ENCODE measurements at places on chromosomes 3 and 15.

DNA sequence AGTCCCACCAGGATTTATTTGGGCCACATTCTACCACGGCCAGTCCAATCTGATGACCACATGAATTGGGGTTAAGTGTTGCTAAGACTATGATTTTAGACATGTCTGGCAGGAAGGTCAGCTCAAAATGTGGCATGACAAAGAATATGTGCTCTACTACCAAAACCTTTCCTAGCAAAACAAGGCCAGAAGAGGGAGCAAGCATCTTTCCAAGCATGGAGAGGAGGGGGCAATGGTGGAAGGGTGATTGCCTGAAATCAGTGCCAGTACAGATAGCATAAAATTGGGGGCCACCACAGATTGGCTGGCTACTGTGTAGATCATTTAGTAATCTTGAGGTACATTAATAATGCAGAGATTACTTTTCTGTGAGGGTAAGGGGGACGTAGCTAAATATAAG lies 43.2 kb downstream of the TMEM39A start:
- no peak for DNase-seq

DNA sequence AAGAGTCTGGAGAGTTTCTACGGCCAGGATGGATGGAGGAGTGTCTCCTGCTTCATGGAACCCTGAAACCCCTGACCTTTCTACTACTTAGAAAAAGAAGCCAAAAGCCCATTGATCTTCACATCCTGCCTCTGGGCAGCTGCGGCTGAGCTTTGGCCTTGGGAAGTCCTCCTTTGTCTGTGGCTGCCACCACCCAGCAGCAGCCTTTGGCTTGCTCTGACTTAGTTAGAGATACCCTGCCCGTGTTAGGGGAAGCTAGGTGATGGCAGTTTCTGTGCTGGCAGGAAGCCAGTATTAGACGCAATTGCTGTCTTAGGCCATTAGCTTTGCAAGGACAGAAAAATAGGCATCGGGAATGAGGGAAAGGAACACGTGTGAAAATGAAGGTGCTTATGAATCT lies 18.8 kb downstream of the APH1B start:
- DNase-seq = no peak

DNA sequence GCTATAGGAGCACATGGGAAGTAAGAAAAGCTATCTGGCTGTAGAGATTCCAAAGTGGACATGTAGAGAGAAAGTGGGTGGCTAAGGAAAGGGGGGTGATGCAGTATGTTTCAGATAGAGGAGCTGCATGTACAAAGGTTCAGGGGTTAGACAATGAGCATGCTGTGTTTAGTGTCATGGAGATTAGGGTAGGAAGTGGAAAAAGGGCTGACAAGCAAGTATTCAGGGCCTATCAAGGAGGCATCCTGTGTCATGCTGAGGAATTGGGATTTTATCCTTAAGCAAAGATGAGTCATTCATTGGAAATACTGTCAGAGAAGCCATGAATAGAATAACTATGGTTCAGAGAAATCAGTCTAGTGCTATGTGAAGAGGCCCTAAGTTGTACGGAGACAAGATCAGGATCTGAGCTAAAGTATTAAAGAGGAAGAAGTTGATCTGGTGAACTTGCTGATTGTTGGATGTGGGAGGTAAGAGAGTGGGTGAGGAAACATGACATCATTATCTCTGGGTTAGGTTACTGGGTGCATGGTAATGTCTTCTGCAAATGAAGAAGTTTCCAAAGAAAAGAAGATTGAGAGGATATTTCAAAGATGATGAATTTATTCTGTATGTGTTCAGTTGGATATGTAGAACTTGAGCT lies 176.7 kb upstream of the GOLIM4 start:
- DNase-seq = no peak

- no peak for DNase-seq
Observed at GRCh38 chr3:188890572-188891270, 281.1 kb upstream of the TPRG1 start.

DNA sequence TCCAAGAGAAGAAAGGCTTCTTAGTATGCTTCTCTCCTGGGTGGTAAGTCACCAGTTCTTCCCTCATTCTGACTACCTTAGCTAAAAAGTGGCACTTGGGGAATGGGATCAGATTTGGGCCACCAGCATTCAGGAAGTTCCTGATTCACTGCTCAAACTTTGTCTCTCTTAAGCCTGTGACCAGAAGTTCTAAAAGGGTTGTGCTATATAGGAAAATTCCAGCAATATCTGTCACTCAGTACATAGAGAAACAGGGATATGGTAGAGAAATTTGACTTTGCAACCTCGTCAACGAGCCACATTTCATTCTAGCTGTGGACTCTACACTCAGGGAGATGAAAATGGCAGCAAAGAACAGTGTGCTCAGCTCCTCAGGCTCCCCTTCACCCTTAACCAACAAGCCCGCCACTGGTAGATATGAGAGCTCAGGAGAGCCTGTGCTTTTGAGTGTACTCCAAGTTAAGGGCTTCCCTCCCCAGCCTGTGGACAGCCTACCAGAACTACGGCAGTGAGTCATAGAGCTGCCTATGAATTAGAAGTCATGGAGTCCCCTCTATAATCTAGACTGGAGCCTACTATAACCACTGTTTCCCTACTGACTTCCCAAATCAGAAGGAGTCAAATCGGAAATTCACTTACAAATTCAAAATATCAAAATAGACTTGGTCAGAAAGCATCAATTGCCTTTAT lies 52.6 kb upstream of the MYO5C start:
- DNase-seq = no peak

DNA sequence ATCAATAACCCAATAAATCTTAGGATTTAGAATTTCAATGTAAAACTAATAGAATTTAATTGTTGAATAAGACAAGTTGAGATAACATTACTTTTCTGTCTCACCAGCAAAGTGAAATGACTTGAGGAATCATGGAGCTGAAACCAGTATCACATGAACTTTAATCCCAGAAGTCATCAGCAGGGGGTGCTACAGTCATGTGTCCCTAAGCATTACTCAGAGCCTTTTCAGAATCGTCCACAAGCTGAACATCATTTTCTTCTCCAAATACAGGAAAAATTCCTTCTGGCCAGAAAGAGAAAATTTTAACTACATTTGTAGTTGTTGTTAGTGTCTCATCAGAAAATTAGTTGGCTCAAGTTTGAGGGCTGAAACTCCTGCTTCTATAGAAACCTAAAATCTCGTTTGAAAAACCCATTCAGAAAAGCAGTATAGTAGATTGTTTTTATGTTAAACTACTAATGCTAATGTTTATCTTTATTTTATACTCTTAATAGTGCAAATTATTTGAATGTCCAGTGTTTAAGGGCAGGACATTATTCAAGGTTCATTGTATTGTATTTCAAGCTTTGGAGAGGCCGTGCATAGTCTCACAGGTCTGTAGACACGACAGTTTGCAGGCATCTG lies 384.1 kb downstream of the PLOD2 start:
- no peak for DNase-seq

- no peak for DNase-seq
Observed at GRCh38 chr15:86347245-86347644, 267.6 kb downstream of the AGBL1 start.

DNA sequence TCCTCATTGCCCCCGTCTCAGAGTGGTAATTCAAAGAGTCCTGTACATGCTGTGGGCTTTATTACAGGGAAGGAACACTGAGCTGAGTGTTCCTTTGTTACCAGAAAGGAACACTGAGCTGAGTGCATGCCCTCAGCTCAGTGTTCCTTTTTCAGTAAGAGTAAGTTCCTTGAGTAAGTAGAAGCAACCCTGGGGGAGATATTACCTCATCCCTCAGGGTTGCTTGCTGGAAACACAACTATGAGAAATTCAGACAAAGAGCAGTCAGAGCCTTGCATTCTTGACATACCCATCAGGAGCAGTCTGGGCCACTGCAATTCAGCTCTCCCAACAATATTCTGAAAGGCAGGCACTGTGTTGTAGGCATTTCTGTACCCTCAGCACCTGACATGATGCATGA lies 17.0 kb downstream of the CHRM5 start:
- no peak for DNase-seq

DNA sequence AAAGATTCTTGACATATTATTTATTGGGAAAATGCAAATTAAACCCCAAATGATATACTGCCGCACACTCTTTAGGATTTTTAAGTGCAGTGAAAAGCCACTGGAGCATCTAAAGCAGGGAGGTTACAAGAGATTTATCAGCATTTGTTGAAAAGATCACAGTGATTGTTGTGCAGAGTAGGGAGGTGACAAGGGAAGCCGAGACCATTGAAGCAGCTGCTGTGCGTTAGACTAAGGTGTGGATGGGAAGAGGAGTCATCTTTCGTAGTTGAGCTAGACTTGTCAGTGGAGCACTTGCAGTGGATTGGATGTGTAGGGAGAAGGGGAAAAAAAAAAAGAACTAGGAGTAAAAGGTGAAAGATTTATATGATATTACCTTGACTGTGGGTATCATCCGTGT lies 854.6 kb downstream of the NTRK3 start:
- DNase-seq = no peak

DNA sequence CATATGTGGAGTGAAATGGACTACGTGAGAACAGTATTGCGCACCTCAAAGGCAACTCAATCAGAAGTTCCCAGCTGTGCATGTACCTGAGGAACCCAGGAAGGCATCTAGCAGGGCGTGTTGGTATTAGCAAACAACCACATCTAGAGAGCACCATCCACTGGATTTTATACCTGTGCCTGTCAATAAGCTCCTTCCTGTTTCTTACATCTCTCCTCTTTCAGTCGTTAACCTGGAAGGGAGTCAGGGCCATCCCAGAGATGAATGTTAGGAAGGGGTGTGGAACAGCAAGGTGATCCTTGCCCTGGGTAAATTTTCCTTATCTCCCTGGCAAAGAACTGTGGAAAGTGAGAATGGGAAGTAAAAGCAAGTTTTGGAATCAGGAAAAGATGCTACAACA lies 29.6 kb upstream of the CHMP2B start:
- DNase-seq = no peak

DNA sequence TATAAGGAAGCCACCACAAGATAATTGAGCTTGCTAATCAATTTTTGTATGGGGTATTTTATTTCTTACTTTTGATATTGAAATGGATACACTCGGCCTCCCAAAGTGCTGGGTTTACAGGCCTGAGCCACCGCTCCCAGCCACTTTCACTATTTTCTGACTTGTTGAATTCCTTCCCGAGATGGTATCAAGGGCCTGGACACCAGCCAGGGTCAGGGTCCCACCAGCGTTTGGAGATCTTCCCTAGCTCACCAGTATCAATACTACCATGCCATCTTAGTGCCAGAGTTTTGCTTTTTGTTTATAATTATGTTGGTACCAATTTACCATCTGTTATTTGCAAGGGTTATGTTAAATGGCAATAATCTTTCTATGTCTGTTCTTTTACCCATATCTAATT lies 5.5 kb upstream of the SELENOT start:
- DNase-seq = no peak

DNA sequence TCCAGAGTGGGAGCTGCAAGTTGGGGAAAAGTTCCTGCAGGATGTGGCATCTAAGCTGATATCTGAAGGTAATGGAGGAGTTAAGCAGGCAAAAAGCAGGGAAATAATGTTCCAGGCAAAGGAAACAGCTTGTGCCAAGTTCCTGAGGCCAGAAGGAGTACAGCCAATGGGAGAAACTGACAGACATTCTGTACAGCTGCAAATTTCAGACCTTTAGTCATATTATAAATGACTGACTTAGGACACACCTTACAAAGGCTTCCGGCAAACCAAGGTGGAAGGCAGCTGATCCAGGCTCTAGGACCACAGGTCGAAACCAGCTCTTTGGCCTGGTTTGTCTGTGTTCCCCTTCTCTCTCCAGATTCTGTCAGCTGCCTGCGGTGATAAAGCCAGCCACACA lies 9.3 kb downstream of the WWTR1 start:
- no peak for DNase-seq

DNA sequence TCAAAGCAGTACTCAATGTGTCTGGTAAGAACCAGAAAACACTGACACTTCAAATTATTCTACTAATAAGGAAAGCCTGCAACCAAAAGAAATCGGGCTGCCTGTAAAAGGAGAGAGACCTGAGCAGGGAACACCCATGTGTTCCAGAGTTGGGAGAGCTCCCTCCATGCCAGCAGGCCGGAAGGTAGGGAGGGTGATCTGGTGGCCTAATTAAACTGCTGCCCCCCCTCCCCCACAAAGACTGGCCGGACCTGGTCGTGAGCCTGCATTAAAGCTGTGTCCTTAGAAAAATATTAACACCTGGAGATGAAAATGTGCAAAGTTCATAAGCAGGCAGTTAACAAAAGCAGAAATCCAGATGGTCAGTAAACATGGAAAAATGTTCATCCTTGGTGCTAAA lies 170.6 kb upstream of the BHLHE40 start:
- no peak for DNase-seq

- no peak for DNase-seq
Observed at GRCh38 chr3:46830801-46831200, 32.4 kb downstream of the MYL3 start.

- no peak for DNase-seq
Observed at GRCh38 chr3:112004187-112004586, 5.5 kb downstream of the TAGLN3 start.

DNA sequence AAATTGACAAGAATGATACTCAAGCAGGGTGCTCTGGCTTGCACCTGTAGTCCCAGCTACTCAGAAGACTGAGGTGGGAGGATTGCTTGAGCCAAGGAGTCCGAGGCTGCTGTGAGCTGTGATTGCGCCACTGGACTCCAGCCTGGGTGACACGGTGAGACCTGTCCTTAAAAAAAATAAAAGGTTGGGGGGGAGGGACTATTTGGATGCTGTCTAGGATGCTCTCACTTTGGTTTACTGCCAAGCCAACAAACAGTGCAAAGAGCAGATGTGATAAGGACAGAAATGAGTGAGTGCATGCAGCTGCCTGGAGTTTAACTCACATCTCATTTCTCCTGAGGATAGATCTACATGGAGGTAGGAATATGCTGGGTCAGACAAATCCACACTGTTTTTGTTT lies 130.0 kb downstream of the FRMD4B start:
- DNase-seq = no peak

DNA sequence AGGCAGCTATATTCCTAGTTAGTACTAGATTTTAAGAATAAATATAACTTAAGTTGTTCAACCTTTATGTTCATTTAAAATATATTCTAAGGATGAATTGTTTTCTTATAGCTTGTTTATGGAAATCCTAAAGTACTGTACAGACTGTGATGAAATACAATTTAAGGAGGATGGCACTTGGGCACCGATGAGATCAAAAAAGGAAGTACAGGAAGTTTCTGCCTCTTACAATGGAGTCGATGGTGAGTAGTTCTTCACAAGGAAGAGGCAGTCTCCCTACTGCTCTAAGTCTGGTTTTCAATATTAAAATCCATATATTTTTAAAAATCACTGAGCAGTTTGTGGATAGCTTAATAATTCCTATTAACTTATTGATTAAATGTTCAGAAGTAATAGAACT lies 29.6 kb downstream of the CALML4 start:
- DNase-seq = no peak

DNA sequence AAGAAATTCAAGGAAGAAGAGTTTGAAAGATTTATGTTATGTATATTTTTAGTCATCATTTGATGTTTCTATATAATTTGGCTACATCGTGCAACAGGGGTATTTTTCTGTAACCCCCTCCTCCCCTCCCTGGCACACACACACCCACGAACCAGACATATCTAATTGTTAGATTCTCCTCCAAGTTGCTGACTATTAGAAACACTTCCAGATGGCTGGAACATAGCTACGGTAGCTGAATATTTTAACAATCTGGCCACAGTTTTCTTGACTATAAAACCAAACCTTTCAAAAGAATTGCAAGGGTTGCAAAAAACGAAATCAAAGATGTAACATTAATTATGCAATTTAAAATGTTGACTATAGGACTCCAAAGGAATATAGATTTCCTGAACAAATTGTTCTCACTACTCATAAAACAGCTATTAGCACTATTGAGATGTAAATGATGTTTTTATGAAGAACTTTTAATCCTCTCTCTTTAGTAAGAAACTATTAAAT lies 154.4 kb downstream of the CHL1 start:
- no peak for DNase-seq

GRCh38 chr3:50278880-50279224 lies at the start of gene LSMEM2:
Gene LSMEM2, plus strand, starts transcription at chr3:50279087. Its CDS starts 27 bp downstream, at chr3:50279114.
- DNase-seq = no peak
